NCI-H2171 treated with DMSO at 0.1 percent for 48 hours (cell line): ENCODE measurements at places on chromosomes 3 and 15.
A peak's percentile ranks its signal among the peaks of the same experiment; 100 is the strongest.

GRCh38 chr3:191238321-191238817, 39.3 kb downstream of the OSTN start:
- no peak for DNase-seq

- no peak for DNase-seq
Observed at GRCh38 chr15:67082007-67082536, 16.7 kb downstream of the SMAD3 start.

- peak; percentile 20 for DNase-seq
Observed at GRCh38 chr3:136270179-136270578, 20.0 kb downstream of the PCCB start.

DNA sequence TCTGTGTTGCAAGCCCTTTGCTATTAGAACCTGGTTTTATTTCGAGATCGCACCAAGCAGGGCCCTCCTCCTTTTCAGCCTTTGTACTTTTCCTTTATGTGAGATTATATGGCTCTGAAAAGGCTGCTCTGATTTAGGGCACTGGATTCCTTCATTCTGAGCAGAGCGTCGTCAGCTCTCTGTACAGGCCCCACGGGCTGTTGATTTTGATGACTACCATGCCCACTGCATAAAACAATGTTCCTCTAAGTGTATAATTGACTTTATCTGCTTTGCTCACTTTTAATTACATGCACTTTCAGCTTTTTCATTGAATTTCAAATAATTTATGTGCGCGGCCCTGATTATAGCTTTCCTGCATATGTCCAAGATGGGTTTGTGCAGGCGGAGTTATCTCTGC, 4.4 kb upstream of the PSMD6 start:
- no peak for DNase-seq

GRCh38 chr3:185926445-185926844, 11.4 kb downstream of the TRA2B start:
- no peak for DNase-seq

DNA sequence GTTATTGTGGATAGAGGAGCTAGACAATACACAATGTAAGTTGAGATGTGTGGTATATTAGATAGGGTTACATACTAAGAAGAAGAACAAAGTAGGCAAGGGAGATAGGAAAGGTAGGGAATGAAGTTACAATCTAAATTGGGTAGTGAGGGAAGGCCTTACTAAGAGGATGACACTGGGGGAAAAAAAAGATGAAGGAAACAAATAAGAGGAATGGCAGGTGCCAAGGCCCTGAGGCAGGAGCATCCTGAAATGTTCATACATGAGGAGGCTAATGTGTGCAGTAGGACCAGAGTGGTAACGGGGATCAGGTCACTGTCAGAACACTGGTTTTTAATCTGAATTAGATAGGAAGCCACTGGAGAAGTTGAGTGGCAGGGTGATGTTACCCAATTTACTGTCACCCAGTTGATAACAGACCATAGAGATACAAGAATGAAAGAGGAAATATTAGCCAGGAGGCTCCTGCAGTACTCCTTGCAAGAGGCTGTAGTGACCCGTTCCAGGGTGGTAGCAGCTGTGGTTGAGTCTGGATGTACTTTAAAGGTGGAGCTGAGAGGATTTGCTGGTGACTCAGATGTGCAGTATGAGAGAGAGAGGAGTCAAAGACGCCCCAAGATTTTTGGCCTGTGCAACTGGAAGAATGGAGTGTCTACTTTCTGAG, 14.4 kb downstream of the RTP1 start:
- DNase-seq = no peak

- DNase-seq = peak; percentile 77
Observed at GRCh38 chr3:11661827-11662226, 18.1 kb upstream of the VGLL4 start.

GRCh38 chr3:132822266-132822665, 100.1 kb upstream of the NPHP3 start:
- peak; percentile 86 for DNase-seq

- DNase-seq = no peak
Observed at GRCh38 chr3:157347577-157348303, 88.9 kb upstream of the PTX3 start.

- no peak for DNase-seq
Observed at GRCh38 chr3:188257384-188258026, 103.5 kb downstream of the LPP start.

DNA sequence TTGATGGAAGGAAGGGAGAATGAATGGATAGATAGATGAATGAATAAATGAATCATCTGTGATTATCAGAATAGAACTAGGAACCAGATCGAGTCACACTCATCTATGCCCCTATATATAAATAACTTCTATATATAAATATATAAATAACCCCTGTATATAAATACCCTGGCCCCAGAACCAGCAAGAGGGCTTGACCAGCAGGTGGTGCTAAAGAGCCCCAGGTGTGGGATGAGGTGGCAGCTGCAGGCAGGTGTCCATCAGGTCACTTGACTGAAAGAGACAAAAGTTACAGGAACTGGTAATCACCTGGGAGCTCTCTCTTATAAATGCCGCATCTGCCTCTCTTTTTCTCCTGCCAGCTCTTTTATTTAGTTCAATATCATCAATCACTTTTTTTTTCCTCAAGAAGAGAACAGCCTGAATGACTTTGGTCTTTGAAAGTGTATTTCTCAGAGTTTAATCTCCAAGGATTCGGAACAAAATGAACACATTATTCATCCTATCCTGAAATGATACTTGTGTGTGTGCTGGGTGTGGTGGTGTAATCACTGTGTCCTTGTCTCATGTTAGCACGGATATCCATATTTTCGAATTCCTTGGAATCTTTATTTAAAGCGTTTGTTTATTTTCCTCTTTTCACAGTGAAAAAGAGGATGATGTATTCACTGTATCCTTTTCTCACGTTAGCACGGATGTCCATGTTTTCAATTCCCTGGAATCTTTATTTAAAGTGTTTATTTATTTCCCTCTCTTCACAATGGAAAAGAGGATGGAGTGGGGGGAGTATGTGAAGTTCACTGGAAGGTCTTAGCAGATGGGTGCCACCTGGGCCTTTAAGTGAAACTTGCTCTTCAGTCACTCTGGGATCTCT, 35.4 kb upstream of the ATG7 start:
- peak; percentile 33 for DNase-seq

DNA sequence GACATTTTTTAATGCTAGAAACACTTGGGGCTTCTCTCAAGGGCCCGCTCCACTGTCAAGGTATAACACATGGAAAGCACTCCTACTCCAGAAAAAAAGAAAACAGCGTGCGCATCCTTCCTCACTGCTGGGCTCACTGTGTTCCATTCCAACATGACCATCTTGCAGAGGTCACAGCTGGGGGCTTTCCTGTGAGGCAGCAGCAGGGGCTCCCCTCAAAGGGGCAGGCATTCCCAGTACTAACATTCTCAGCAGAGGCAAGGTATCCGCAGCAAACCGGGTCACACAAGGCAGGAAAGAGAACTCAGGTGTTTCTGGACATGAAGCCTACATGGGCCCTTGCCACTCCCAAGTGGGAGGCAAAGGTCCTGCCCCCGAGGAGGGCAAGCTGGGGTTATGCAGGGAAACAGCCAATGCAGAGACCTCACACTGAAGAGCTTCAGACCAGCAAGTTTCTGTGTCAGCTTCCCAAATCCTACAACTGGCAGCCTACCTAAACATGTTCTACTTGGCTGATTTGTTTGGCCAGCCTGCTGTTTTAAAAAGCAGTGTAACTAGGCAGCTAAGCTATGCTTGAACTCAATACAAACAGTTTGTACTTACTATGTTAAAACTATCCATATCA, 6.4 kb downstream of the BDH1 start:
- no peak for DNase-seq
